Natural killer cell (primary cell): ENCODE measurements at places on chromosomes 11 and 22. TPM values are rescaled to one million over a fixed set of nuclear protein-coding genes. Genes with fewer than 3 reads are reported as not detected.

DNA sequence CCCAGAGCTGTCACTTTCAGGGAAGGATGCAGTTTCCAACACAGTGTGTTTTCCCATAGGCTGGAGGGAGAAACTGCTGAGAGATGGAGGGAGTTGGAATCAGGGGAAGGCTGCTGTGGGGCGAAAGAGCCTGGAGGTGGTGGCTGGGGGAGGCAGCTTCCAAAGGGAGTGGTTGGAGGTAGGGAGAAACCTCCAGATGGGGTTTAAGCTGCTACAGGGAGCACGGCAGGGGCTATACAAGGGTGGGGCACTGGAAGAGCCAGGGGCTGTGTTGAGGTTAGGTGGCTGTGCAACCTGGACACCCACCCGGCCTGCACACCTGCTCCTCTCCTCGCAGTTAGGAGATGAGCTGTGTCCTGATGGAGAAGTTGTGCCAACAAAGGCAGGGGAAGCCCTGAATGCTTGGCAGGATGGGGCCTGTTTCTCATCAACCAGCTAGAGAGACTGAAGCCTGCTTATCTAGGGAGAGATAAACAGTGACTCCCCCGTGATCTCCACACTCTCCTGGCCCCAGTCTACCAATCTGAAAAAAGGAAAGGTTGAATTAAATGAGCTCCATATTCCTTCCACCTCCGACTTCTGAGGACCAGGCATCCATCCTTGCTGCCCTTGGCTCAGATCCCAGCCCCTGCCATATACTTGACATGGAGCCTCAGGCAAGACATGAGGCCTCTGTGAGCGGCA, 3.6 kb upstream of the SLCO2B1 start:
- no peak overlapping the region for H3K4me3 ChIP-seq
- H3K4me1 ChIP-seq = peaks cover 28% of the 10 kb centered on the region
- no peak for DNase-seq
- H3K27me3 ChIP-seq = no peaks in the 10 kb centered on the region

DNA sequence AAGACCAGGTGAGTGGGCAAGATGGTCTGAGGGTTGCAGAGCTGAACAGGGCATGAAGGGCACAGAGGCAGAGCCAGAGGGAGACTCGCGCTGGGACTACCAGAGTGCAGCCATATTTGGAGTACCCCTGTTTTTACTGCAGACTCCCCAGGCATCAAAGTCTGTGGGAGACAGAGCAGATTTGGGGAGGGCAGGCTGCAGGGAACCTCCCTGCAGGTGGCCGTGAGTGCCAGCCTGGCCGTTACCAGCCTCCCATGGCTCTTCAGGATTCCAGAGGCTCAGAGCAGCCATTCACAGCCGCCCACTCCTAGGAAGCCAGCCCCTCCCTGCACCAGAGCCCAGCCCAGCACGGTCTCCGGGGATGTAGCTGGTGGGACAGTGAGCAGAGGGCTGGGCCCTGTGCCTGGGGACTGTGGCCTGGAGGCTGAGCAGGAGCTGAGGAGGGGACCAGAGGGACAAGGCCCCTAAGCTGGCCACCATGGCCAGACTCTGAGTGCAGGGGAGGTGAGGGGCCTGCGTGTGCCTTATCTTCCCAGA, at the start of gene SEPTIN3:
Gene SEPTIN3, plus strand, starts transcription at position 334 of the 537 bp plus-strand sequence. CDS start 2,050 bp downstream, outside the sequence.
- H3K4me1 ChIP-seq = no peaks in the 10 kb centered on the region
- no peak within 1 kb of the TSS for H3K4me3 ChIP-seq
- H3K27me3 ChIP-seq = no peaks in the 10 kb centered on the region
- H3K36me3 ChIP-seq = no peaks in the 10 kb centered on the region

DNA sequence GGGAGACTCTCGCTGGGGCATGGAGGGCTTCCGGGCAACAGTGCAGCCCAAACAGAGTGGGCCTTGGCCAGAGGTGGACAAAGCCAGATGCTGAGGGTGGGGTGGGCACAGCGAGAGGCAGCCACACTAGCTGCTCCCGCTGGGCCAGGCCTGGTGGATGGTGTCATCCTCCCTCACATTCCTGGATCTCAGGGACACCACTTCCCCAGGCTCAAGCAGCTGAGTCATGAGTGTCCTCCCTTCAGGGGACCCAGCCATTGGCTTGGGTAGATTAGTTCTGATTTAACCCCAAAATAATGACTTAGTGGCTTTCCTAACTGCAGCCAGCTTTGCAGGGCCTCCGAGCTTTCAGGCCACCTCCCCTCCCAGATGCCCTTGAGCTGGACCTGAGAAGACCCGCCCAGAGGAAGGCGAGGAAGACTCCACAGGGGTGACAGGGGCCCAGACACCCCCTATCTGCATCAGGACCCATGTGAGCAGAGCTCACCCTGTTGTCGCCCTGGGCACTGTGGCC, 25.9 kb upstream of the WNT7B start:
- no peak for DNase-seq
- no peak overlapping the region for H3K4me3 ChIP-seq
- no peak overlapping the region for H3K27ac ChIP-seq
- peaks cover 46% of the 10 kb centered on the region for H3K4me1 ChIP-seq
- H3K36me3 ChIP-seq = no peaks in the 10 kb centered on the region

DNA sequence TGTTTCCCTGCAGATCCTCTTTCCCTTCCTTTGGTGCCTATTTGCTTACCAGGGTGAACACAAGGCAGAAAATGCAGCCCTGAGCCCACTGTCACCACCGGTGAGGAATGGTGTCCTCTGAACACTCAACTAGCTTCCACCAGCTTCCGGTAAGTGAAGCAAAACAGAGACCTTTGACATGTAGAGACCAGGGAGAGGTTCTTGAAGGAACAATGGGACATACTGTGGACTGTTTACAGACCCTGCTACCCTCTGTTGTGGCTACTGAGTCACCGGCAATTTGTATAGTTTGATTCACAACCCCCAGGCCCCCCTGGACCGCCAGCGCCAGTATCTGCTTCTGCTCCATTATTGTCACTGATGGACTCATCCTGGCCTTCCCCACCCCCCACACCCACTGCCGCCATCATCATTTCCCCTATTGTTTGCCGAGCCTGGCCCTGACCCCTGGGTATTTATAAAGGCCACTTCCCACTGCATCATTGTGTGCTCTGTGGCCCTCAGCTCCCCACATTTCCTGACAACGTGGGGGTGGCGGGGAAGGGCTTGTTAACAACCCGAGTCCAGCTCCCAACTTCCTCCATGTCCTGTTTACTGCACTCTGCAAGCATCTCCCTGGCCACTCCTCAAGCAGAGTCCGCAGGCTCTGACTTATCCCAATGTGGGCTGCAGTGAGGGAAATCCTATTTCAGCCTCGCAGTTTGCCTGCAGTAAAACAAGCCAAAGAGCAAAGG, 252.9 kb downstream of the ETS1 start:
- no peaks in the 10 kb centered on the region for H3K27me3 ChIP-seq
- no peaks in the 10 kb centered on the region for H3K36me3 ChIP-seq
- no peak for DNase-seq
- H3K4me3 ChIP-seq = no peak overlapping the region

- H3K27ac ChIP-seq = no peak overlapping the region
- H3K4me1 ChIP-seq = peaks cover 6% of the 10 kb centered on the region
- no peak for DNase-seq
- no peaks in the 10 kb centered on the region for H3K36me3 ChIP-seq
- H3K4me3 ChIP-seq = no peak overlapping the region
- H3K27me3 ChIP-seq = peaks cover 5% of the 10 kb centered on the region
These were observed 5.5 kb downstream of the RAB3IL1 start for GRCh38 chr11:61911701-61912529.

DNA sequence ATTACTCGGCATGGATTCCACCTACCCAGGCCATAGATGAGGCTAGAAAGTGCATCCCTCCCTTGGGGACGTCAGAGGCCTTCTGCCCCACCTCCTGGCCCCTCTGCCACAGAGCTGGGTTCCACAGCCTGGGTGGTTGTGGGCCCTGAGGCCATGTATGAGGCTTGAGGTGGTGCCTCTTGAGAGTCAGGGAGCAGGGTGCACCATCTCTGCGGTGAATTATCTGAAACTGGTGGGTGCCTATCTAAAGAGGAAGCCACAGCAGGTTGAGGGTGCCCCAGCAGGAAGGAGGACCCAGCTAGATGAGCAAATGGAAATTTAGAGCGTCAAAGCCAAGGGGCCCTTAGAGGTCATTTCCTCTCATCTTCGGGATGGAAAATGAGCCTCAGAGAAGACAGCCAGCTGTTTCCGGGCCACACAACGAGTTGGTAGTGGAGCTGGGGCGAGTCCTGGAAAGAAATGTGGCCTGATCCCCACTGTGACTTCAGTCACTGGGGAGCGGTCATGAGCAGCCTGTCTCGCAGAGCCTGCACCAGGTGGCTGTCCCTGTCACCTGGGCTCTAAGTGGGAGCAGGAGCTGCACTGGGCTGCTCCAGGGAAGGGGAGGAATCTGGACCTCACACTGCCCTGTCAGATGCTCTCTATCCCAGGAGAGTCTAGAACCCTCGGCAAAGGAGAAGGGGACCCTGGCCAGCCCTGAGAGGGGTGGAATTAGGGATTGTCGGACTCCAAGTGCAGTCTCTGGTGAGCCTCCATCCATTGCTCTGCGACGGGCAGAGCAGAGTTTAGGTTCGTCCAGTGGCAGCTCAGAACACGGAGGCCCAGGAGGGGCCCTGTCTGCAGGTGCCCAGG, 7.3 kb downstream of the ADORA2A start:
- no peaks in the 10 kb centered on the region for H3K27me3 ChIP-seq
- H3K4me1 ChIP-seq = peaks cover 90% of the 10 kb centered on the region
- DNase-seq = peak; percentile 87
- no peaks in the 10 kb centered on the region for H3K36me3 ChIP-seq

DNA sequence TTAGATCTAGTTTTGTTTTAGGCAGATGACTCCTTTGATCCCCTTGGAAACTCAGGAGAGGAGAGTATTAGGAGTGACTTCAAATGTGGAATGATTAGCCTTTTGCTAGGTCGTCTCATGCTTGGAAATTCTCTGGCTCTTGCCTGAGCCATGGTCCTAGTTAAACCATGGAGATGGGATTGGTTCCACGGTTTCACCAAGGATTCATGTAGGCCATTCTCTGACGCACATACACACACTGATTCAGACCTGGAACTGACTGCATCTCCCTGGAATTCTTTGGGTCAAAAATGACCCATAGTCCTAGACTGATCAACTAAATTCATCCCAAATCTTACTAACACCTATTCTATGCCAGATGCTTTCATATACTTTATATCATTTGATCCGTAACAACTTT, 56.5 kb downstream of the POLD3 start:
- H3K27ac ChIP-seq = no peak overlapping the region
- no peaks in the 10 kb centered on the region for H3K27me3 ChIP-seq
- no peak for DNase-seq
- no peak overlapping the region for H3K4me3 ChIP-seq
- H3K4me1 ChIP-seq = no peaks in the 10 kb centered on the region

ZNF280B gene
- total RNA-seq = 0.99 TPM

UBQLN3 gene
- 0.20 TPM for total RNA-seq

SYT8 gene
- not detected for total RNA-seq

KAT5 gene
- total RNA-seq = 155 TPM

CALCA gene
- total RNA-seq = not detected
